ENCODE measurements at places on chromosomes 7 and 10.

GRCh38 chr7:91852263-91852741, 28.2 kb downstream of the MTERF1 start:
- DNase-seq: no peak

- DNase-seq: no peak
Measured at GRCh38 chr10:110548002-110548401, 19.5 kb upstream of the SMC3 start.

DNA sequence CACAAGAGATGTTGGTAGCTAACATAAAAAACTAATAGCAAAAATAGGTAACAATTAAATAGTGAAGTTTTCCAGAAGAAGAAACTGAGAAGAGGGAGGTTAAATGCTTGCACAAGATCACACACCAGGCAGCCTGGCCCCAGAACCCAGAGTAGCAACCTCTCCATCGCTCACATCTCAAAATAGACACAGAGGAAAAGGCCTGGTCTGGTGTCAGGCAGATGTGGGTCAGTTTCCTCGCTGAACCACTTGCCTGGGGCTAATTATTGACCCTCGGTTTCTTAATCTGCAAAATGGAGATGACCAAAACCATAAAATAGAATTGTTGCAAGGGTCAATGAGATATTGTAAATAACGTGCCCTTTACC, 44.5 kb upstream of the STK17A start:
- no peak for DNase-seq

- no peak for DNase-seq
Measured at GRCh38 chr10:13106387-13107045, 6.6 kb downstream of the OPTN start.

GRCh38 chr10:19561181-19561580, 255.1 kb upstream of the PLXDC2 start:
- no peak for DNase-seq

GRCh38 chr7:3568516-3568915, 267.5 kb downstream of the SDK1 start:
- DNase-seq: no peak

DNA sequence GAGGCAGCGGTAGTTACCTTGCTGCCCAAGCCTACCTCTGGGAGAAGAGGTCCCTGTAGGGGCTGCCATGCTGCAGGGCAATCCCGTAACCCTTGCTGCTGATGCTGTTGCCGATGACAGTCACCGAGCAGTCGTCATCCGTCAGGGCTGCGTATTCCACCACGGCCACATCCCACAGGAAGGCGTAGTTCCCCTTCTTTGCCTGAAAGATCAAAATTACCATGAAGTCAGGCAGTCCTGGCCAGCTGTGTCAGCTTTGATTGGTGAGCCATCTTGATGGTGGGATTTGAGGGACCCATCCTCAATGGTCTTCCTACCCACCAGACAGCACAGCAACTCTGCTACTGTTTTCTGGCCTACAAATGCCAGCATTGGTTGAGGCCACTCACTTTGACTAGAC, 746.8 kb downstream of the GRID1 start:
- DNase-seq: no peak

- DNase-seq: no peak
Measured at GRCh38 chr10:70981936-70982335, 93.6 kb upstream of the PCBD1 start.

GRCh38 chr10:75209921-75210281, 695 bp upstream of the VDAC2 start:
- peak; percentile 62 for DNase-seq

DNA sequence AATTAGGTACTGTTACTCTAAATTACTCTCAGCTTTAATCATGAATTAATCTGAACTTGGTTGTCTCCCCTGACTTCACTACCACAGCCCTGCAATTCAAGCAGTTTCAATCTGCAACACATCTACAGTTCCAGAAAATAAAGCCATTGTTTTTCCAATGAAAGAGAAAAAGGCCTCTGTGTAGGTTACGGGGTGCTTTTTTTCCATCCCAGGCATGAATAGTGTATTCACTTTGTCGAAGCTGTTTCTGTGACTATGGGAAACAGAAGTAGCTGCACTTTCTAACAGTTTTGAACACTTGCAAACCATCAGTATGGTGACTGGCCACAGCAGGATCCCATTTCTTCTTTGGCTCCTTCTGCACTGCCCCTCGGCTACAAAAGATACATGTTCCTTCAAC, 460.2 kb downstream of the GRM8 start:
- no peak for DNase-seq

DNA sequence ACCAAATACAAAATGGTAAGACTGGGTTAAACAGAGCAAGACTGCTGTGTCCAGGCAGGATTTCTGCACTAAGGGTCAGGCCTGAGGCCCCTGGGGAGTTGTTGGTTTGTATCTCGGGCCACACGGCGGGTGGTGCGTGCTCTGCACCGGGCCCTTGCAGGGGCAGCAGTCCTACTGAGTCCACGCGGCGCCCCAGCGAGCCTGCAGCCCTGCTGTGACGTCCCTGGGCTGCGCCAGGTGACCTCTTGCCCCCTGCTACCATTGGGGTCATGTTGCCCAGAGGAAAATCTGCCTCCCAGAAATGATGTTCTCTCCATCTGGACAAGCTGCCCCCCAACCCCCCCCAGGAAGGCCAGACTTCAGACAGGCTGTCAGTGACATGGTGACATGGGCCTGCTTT, 281.5 kb downstream of the CELF2 start:
- DNase-seq: no peak

GRCh38 chr7:713488-714230, 12.8 kb upstream of the DNAAF5 start:
- DNase-seq: no peak

DNA sequence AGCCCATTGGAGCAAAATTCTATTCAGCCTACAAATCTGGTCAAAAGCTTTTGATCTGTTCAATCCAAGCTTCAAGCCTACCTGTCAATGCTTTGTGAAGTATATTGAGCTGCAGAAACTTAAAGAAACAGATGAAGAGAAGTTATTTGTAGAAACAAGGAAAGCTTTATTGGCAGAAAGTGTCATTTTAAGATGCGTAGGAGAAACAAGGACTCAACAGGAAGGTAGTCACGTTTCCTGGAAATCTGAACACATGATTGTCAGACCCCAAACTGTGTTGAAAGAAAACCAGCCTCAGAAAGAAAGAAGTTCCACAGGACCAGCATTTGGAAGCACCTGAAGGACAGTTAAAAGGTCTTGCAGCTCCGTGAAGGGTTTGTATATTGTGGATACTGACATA, 34.8 kb upstream of the PURB start:
- DNase-seq: no peak

DNA sequence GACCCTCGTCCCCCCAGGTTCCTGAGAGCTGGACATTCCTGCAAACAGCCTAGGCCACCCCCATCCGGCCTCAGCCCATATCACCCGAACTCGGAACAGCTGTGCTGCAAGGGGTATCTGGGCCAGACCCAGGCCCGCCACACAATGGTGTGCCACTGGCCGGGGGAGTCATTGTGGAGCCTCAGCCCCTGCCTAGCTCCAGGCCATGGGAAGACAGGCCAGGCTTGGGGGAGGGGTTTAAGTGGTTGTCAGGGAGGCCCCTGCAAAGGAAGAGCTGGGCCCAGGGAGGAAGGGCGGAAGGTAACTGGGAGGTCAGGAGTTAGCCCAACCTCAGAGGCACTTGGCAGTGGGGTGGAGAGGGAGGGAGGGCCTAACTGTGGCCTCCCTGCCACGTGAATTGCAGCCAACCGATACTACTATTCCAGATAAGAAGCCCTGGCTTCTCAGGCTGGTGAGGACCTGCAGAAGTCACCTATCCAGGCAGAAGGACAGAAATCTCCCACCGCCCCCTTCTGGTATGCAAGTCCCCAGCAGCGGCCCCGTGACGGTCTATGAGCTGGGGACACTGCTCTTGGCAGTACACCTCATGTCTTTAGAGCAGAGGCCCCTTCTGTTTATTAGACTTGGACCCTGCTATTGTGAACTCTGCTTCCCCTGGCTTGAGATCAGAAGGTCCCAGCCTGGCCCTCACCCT, 26.8 kb downstream of the VSIR start:
- DNase-seq: no peak

- no peak for DNase-seq
Measured at GRCh38 chr10:95579835-95580535, 18.8 kb upstream of the SORBS1 start.

DNA sequence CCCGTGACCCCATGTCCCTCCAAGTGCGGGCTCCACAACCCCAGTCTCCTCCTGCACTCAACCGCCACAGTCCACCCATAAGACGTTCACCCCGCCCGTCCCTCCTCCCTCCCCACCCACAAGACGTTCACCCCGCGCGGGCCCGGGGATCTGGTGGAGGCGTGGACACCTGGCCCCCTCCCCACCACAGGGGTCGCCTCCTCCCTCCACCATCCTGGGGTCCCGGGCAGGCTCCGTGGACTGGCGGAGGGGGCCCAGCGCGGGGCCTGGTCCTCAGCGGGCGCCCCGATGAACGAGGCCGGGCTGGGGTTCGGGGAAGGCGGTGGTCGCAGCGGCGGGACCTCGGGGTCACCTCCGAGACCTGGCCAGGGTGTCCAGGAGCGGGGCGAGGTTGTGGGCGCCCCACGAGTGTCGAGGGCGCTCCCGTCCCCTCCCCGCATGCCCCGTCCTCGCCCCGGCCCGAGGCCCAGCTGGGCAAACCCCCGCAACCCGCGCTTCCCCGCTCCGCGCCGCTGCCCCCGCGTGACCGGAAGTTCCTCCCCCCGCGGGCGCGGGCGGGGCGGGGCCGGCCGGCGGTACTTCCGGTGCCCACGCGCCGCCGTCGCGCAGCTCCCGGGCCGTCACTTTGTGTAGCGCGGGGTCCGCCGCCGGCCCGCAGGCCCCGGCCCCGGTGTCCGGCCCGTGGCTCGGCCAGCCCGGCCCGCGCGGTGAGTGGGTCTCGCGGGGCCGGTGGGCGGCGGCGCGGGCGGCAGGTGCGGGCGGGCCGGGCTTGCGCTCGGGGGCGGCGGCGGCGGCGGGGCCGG, at the start of gene ZNF316:
Gene ZNF316, plus strand, starts transcription at position 578 of the 803 bp plus-strand sequence. CDS start 5,092 bp downstream, outside the sequence.
- peak; percentile 53 for DNase-seq

DNA sequence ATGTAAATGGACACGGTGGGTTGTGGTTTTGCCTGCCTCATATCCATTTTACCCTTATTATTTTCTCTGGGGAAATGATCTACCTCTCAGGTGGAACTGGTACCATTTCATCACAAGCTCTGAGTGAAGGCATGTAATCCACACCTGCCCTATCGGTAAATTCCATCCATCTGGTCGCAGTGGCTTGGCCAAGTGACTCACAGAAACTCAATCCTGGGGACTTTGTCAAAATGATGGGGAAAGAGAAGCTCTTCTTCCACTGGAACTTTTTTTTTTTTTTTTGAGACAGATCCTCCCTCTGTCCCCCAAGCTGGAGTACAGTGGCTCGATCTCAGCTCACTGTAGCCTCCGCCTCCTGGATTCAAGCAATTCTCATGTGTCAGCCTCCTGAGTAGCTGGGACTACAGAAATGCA, 48.2 kb upstream of the ANKRD1 start:
- no peak for DNase-seq

DNA sequence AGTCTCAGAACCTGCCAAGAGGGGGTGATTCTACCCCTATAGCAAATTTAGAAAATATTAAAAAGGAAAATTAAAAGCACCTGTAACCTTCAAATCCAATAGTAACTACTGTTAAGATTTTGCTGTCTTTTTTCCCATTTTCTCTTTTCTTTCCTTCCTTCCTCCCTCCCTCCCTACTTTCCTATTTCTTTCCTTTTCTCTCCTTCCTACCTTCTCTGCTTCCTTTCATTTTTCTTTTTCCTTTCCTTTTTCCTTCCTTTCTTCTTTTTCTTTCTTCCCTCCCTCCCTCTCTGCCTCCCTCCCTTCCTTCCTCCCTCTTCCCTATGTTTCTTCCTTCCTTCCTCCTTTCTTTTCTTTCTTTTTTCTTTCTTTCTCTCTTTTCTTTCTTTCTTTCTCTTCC, 120.2 kb upstream of the KCTD7 start:
- DNase-seq: no peak

DNA sequence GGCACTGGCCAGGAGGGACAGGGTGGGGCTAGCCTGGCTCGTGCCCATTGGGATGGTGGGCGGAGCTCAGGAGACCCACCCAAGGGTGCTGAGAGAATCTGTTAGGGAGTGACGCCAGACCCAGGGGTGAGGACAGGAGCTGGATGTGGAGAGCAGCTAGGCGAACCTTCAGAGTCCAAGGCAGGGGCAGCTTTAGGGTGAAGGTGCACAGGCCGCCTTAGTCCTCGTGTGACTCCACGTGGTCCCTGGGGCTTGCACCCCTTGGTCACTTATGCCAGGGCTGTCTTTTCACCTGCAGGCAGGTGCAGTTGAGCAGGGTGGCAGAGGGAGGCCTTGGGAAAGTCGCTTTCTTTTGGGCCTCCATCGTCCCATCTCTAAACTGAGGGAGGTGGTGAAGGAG, 4.3 kb downstream of the RAMP3 start:
- no peak for DNase-seq

DNA sequence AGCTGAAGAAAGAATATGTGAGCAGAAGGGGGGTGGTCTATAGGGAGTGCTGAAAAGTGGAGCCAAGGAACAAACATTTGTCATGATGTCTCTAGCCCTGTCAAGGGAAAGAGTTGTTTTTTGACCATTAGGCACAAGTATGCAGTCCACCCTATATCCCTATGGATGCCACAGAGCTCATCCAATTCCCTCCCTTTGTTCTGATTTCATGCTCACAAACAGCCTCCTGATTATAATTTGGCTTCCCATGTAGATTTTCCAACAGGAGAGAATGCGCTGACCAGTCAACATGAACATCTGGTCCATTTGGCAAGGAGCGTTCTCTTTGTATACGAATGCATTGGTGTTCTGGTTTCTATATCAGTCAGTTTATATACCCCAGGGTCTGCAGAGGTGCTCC, 12.1 kb upstream of the CEP41 start:
- DNase-seq: no peak
